ENCODE measurements at places on chromosomes 2 and 18. TPM values are rescaled to one million over a fixed set of nuclear protein-coding genes. Genes with fewer than 3 reads are reported as not detected.

- H3K36me3 ChIP-seq: no peaks in the 10 kb centered on the region
- no peak overlapping the region for H3K27ac ChIP-seq
- DNase-seq: no peak
- H3K27me3 ChIP-seq: no peaks in the 10 kb centered on the region
- H3K4me3 ChIP-seq: no peak overlapping the region
- H3K4me1 ChIP-seq: no peaks in the 10 kb centered on the region
Observed at GRCh38 chr2:128773641-128774319, 455.1 kb upstream of the HS6ST1 start.

DNA sequence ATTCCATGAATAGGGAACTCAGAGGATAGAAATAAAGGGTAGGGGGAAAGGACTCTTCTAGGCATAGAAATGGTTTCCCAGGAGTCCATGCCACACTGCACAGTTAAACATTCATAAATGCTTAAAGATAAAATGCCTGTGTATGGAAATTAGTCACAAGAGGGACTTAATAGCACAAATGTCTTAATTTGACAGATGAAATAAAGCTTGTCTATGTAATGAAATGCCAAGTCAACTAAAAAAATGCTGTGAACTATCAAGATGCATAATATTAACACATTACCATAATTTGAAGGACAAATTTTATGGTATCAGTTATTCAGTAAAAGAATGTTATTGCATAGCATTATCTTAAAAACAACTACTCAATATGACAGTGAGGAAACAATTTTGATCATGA, 553.2 kb upstream of the NETO1 start:
- no peaks in the 10 kb centered on the region for H3K36me3 ChIP-seq
- no peaks in the 10 kb centered on the region for H3K4me1 ChIP-seq
- H3K4me3 ChIP-seq: no peak overlapping the region
- no peak for DNase-seq
- H3K27me3 ChIP-seq: no peaks in the 10 kb centered on the region

DNA sequence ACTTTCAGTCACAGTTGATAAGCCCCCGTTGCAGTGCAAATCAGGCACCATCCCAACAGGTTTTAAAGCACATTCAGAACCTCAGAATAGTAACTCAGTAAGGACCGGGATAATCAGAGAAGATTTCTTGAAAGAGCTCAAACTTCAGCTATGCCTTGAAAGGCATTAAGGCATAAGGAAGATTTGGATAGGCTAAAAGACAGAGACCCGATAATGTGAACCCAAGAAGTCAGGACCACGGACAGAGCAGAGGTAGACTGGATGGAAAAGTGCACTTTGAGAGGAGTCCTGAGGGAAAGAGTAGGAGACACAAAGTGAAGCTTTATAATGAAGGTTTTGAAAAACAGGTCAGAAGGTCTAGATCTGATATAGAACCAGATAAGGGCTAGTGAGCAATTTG, 36.9 kb upstream of the KLF7 start:
- no peak overlapping the region for H3K4me3 ChIP-seq
- H3K27ac ChIP-seq: no peak overlapping the region
- H3K4me1 ChIP-seq: no peaks in the 10 kb centered on the region
- peak; percentile 53 for DNase-seq

Gene FMNL2
- polyA plus RNA-seq: 6.3 TPM

DNA sequence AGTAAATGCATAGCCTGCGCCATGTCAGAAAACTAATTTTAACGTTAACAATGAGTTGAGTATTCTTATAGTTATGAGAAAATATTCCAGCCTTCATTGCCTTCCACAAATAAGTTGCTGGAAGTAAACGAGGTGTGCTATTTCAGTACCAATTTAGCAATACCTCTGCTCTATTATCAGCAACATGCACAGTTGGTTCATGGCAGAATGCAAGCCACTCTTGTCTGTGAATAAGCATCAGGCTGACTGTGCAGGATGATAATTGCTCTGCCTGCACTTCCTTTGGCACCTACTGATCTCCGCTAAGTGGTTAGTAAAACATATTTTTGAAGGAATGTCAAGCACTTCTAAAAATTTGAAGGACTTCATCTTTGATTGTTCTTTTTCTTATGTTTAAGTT, 261.9 kb upstream of the SIX3 start:
- H3K27ac ChIP-seq: no peak overlapping the region
- no peaks in the 10 kb centered on the region for H3K27me3 ChIP-seq
- H3K36me3 ChIP-seq: no peaks in the 10 kb centered on the region
- H3K4me3 ChIP-seq: no peak overlapping the region
